ENCODE measurements at places on chromosomes 1 and 21. TPM values are rescaled to one million over a fixed set of nuclear protein-coding genes. Genes with fewer than 3 reads are reported as not detected.

The LRRC38 gene
- total RNA-seq, result 0.23 TPM

- DNase-seq, result no peak
Measured at GRCh38 chr1:151164732-151165280, 896 bp downstream of the LYSMD1 start.

GRCh38 chr1:203571661-203572060 is 55.0 kb upstream of the ATP2B4 start:
- DNase-seq, result no peak

- DNase-seq, result no peak
Measured at GRCh38 chr1:24157918-24158481, 15.1 kb upstream of the IL22RA1 start.

DNA sequence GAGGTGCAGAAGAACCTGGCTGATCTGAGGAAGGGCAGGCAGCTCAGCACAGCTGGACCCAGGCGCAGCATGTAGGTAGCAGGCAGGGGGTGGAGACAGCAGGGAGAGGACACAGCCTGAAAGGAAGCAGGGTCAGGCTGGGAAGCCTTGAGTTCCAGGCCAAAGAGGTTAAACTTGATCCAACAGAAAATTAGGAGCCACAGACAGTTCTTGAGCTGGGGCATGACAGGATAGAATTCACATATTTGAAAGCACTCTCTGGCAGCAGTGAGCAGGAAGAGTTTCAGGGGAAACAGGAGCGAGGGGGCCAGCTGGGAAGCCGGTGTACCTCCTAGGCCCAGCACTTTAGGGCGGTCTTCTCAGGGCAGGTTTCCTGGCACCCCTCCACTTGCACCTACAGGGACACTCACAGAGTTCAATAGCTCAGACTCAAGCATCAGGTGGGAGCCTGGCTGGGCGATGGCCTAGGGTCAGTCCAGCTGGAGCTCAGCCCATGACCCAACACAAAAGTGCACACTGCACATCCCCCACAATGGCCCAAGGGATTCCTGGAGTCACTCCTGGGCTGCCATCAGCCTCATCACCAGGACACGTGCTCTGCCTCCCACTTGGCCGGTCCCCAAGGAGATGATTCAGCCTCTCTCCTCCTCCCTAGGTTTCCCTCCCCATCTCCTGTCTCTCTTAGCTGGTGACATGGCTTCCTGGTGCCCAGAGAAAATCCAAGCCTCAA is 22.7 kb downstream of the MATN1 start:
- no peak for DNase-seq
